ENCODE measurements at places on chromosomes 6 and 20.

GRCh38 chr6:43125119-43125518, 46.0 kb upstream of the SRF start:
- no peak for DNase-seq

DNA sequence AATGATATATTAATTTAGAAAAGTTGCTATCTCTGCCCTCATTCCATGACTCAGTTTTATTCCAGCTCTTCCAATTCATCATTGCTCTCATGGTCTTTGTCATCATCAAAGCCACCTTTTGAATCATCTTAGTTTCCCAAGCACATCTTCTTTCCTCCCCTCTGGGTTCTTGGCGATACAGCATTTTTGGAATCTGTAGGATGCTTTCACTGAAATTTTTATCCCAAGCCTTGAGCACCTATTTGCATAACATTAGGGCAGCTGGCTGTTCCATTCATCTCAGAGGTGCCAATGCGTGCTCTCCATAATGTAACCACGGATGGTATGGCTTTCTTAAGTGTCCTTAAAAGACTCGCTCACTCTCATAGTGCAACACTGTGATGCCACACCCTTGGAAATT, 100.4 kb downstream of the SNX5 start:
- DNase-seq: no peak

DNA sequence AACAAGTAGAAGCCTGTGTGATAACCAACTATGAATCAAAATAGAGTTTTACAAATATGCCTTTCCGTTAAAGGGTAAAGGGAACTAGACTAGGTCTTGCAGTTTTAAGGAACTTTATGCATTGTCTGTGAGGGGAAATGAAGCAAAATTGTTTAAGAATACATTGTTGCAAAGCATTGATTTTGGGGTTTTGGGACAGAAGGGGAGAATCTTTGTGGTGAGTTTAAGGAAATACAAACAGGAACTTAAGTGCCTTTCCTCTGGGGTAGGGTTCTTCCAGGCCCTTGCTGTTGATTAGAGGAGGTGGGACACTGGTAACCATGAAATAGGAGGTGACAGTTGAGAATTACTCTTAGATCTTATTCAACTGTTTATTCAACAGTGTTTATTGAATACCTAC, 4.7 kb downstream of the MAPK14 start:
- DNase-seq: no peak

GRCh38 chr20:14431568-14431967, 94.2 kb upstream of the FLRT3 start:
- no peak for DNase-seq
